Activated naive CD8-positive, alpha-beta T cell treated with anti-CD3 and anti-CD28 coated beads for 36 hours (primary cell): ENCODE measurements at places on chromosomes 12 and 14. TPM values are rescaled to one million over a fixed set of nuclear protein-coding genes. Genes with fewer than 3 reads are reported as not detected.

DNA sequence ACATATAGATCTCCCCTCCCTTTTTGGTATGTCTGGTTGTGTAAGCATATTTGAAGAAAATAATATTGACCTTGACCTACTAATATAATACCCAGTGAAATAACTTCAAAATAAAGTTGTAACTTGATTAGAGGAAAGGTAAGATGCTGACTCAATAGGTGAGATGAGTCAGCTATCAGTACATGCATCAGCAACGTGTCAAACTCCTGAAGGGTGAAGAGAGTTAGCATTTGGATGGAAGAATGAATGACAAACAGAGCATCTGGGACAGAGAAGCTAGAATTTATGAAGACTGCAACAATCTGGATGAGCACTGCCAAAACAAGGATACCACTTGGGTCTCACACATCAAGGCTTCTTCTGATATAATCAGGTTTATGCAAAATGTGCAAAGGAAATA lies 74.9 kb downstream of the PPP2R5E start:
- H3K27me3 ChIP-seq = no peaks in the 10 kb centered on the region
- H3K4me1 ChIP-seq = peaks cover 36% of the 10 kb centered on the region
- no peak overlapping the region for H3K4me3 ChIP-seq
- no peak for DNase-seq
- no peak overlapping the region for H3K27ac ChIP-seq

DNA sequence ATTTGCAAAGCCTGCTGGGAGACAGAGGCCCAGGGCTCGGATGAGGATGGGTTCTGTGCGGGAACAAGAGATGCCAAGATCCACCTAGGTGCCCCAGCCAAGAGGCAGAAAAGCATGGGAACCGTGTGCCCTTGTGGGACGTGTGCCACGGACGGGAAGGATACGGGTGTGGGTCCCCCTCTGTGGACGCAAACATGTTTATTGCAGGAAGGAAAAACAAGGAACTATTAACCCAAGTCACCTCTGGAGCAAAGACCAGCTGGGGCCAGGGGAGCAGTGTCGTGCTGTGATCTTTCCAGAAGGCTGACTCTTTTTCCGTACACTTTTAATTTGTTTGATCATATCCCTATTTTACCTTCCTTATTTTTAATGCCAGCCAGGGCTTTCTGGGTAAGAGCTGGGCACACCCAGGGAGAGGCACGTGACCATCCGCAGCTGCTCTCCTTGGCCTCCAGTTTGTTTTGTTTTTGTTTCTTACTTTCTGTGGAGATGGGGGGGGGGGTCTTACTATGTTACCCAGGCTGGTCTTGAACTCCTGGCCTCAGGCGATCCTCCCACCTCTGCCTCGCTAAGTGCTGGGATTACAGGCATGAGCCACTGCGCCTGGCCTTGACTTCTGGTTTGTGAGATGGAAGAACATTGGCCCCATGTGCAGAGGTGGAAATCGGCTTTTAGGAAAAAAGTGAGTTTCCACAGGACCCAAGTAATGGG lies 20.7 kb downstream of the SCARB1 start:
- no peak overlapping the region for H3K27ac ChIP-seq

DNA sequence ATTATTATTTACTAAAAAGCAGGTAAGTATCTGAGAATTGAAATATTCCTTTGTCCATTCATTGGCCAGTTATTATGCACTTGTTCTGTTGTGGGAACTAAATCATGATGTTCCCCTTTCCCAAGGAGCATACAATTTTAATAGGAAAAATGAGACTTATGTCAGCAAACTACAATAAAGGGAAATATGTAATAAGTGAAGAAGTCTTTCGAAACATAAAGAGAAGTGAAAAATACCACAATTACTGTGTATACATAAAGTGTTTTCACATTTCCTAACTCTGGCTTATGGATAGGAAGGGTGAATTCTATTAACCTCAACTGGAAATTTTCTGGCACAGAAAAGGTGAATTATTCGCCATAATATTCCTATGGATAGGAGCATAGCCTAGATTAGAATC lies 78.4 kb upstream of the DNM1L start:
- no peak for DNase-seq
- H3K4me1 ChIP-seq = peaks cover 8% of the 10 kb centered on the region
- no peaks in the 10 kb centered on the region for H3K27me3 ChIP-seq
- H3K4me3 ChIP-seq = no peak overlapping the region
- no peaks in the 10 kb centered on the region for H3K36me3 ChIP-seq

Gene AMIGO2
- total RNA-seq = 19.0 TPM

DNA sequence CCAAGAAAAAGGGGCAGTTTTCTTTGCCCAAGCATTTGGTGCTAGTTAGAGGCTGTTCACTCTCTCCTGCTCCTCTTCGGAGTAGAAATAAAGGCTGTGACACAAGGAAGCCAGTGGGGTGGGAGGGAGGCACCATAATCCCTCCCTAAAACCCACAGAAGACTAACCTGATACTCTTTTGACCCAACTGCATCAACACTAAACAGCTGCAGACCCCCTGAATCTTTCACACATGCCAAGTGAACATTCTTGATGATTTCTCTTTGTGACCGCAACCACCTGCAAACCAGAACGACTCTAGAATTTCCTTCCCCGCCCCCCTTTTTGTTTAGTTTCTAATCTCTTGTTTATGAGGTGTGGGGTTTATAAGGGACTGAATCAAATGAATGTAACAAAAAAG lies 175.8 kb upstream of the BCL2L14 start:
- peaks cover 11% of the 10 kb centered on the region for H3K27me3 ChIP-seq
- no peak overlapping the region for H3K4me3 ChIP-seq
- H3K27ac ChIP-seq = no peak overlapping the region
- DNase-seq = no peak
- peaks cover 22% of the 10 kb centered on the region for H3K4me1 ChIP-seq
- H3K36me3 ChIP-seq = peaks cover 23% of the 10 kb centered on the region

DNA sequence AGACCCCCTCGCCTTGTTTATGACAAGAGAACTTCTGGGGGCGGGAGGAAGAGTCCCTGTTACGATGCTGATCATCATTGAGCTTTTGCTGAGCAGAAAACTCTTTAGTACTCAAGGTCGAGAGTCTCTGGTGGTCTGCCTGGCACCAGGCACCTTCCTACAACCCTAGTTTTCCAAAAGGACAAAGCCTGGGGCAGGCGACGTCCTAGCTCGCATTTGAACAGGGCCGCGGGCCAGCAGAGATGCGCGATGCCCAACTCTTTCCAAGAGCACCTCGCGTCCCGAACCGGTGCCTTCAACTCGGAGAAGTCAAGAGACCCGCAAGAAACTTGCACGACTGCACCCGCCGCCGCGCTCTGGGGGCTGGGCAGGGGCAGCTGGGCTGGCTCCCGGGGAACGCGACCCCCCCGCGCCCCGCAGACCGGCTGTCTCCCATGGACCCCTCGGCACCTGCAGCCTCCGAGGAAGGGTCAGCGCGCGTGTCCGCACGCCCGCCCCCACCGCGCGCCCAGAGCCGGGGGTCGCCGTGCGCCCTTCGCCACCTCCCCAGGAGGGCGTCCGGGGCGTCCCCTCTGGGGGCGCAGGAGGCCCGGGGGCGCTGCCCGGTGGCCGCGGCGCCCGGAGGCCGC lies 377 bp upstream of the BCL7A start:
- peaks cover 11% of the 10 kb centered on the region for H3K27me3 ChIP-seq
- peaks cover 10% of the 10 kb centered on the region for H3K4me1 ChIP-seq
- peaks cover 1% of the 10 kb centered on the region for H3K36me3 ChIP-seq
- DNase-seq = peak; percentile 24
- peak overlapping the region; percentile 82 for H3K4me3 ChIP-seq
- peak overlapping the region; percentile 45 for H3K27ac ChIP-seq

GRCh38 chr12:1809591-1810190 lies 10.7 kb upstream of the LRTM2 start:
- H3K4me3 ChIP-seq = no peak overlapping the region
- peaks cover 2% of the 10 kb centered on the region for H3K4me1 ChIP-seq
- peaks cover under 1% of the 10 kb centered on the region for H3K27me3 ChIP-seq
- H3K36me3 ChIP-seq = no peaks in the 10 kb centered on the region

DNA sequence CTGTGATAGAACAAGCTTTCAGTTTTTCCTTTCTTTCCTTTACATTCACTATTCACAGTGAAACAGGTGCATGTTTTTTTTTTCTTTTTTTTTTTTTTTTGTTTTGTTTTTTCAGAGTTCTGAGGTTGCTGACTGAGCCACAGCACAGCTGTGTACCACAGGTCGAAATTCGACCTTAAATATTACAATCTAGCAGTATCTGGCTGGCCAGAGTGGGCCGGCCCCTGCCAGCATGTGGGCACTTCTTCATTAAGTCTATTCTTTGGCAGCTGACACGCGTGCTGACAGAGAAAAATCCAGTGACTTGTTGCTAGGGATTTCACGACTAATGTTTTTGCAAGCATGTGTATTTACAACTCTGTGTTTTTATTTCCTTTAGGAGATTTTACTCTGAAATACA lies 33.9 kb downstream of the FBXO33 start:
- peaks cover 21% of the 10 kb centered on the region for H3K36me3 ChIP-seq
- H3K4me3 ChIP-seq = no peak overlapping the region

- peaks cover 8% of the 10 kb centered on the region for H3K4me1 ChIP-seq
- no peak overlapping the region for H3K27ac ChIP-seq
- no peak overlapping the region for H3K4me3 ChIP-seq
- H3K36me3 ChIP-seq = no peaks in the 10 kb centered on the region
- DNase-seq = no peak
Observed at GRCh38 chr14:41743140-41743539, 136.5 kb downstream of the LRFN5 start.

GRCh38 chr12:117501076-117501869 lies 139.8 kb upstream of the NOS1 start:
- no peaks in the 10 kb centered on the region for H3K4me1 ChIP-seq
- H3K27ac ChIP-seq = no peak overlapping the region
- no peaks in the 10 kb centered on the region for H3K36me3 ChIP-seq

Gene EIF2B2
- 55.6 TPM for total RNA-seq

DNA sequence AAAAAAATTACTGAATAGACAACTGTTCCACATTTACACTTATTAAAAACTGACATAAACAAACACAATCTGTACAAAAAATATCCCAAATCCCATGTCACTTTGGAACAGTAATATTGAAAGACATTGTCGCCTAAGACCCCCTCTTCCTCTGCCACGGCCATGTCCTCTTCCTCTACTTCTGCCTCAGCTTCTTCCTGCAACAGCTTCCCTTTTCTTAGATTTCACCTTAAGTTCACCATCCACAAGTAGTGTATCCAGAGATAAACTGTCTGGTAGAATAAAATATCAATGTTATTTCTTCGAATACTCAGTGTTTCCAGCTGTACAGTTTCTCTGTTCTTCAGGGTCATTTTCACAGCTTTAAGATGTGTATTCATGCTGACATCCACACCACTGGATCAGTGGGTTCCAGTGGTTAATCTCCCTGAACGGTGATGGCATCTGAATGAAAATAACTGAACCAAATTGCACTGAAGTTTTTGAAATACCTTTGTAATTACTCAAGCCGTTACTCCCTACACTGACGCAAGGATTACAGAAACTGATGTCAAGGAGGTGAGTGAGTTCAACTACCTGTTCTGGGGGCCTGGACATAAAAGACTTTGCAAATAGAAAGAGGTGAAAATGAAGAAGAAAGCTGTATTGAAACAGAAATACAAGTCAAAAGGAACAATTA lies 208.5 kb downstream of the C12orf50 start:
- no peaks in the 10 kb centered on the region for H3K36me3 ChIP-seq
- no peak for DNase-seq
- H3K27me3 ChIP-seq = peaks cover 7% of the 10 kb centered on the region
- H3K4me3 ChIP-seq = no peak overlapping the region
- no peaks in the 10 kb centered on the region for H3K4me1 ChIP-seq

DNA sequence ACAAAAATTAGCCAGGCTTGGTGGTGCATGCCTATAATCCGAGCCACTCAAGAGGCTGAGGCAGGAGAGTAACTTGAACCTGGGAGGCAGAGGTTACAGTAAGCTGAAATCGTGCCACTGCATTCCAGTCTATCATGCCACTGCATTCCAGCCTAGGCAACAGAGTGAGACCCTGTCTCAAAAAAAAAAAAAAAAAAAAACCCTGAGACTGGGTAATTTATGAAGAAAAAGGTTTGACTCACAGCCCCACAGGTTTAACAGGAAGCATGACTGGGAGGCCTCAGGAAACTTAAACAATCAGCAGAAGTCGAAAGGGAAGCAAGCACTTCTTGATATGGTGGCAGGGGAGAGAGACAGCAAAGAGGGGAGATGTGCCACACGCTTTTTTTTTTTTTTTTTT lies 123.2 kb downstream of the GXYLT1 start:
- no peak overlapping the region for H3K4me3 ChIP-seq
- H3K36me3 ChIP-seq = no peaks in the 10 kb centered on the region
- no peak for DNase-seq
- peaks cover 5% of the 10 kb centered on the region for H3K4me1 ChIP-seq
- no peak overlapping the region for H3K27ac ChIP-seq

Gene SLC6A12
- total RNA-seq = not detected

DNA sequence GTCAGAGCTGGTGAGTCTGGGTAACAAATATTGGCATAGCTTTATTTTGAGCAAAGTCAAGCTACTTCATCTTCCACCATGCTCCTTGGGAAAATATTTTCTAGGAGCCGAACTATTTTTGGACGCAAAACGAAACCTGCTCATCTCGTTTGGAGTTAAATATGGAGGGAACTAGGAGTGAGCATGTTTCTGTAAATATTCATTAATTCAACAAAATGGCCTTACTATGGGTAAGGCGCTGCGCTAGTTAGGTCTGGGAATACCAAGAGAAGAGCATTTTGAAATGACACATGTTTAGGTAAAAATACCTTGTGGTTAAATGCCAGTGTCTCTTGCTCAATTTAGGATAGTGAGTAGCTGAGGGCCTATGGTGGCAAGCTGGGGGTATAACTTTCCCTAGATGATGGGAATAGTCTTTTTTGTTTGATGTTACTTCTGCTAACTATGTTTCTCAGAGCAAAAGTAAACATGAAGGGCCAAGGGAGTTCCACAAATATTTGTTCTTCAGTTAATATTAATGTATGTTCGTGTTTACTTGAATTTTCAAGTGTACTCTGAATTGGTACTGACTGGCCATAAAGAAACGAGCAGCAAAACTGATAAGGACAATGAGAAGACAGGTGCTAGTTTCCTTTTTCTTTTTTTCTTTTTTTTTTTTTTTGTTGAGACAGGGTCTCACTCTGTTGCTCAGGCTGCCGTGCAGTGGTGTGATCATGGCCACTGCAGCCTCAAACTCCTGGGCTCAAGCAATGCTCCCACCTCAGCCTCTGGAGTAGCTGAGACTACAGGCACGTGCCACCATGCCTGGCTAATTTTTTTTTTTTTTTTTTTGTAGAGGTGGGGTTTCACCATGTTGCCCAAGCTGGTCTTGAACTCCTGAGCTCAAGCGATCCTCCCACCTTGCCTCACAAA lies 77.7 kb downstream of the MAP1LC3B2 start:
- peaks cover 17% of the 10 kb centered on the region for H3K27me3 ChIP-seq
- H3K4me3 ChIP-seq = no peak overlapping the region
- DNase-seq = no peak

Gene WSCD2
- total RNA-seq = not detected

GRCh38 chr14:61472801-61473376 lies 151.5 kb downstream of the PRKCH start:
- peak; percentile 67 for DNase-seq
- peak overlapping the region; percentile 91 for H3K27ac ChIP-seq
- H3K36me3 ChIP-seq = peaks cover 65% of the 10 kb centered on the region

Gene PPP1CC
- 270 TPM for total RNA-seq

DNA sequence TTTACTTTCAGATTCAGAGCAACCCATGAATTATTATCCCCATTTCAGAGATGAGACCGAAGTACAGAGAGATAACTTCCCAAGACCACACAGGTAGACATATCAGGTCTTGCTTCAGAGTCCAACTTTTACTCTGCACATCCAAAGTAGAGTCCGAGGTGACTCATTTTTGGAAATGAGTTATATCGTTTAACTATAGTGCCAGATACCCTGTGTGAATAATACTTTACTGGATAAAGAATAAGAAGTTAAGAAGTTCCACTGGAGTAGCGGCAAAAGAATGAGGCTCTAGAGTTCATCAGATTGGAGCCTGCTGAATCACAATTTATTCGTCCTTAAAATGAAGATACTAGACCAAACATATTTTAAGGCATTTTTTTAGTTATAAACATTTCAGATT lies 124.7 kb downstream of the EPS8 start:
- H3K27ac ChIP-seq = no peak overlapping the region
- no peaks in the 10 kb centered on the region for H3K36me3 ChIP-seq
- no peak overlapping the region for H3K4me3 ChIP-seq
- no peaks in the 10 kb centered on the region for H3K27me3 ChIP-seq
